ENCODE measurements at places on chromosomes 5 and 9.

- no peak for DNase-seq
Observed at GRCh38 chr5:31232273-31232888, 38.9 kb downstream of the CDH6 start.

- DNase-seq = no peak
Observed at GRCh38 chr9:97571664-97572063, 61.5 kb downstream of the TSTD2 start.

- DNase-seq = no peak
Observed at GRCh38 chr9:12956805-12957204, 182.0 kb downstream of the LURAP1L start.

GRCh38 chr9:72917892-72918509 is 34.9 kb downstream of the ALDH1A1 start:
- DNase-seq = no peak

DNA sequence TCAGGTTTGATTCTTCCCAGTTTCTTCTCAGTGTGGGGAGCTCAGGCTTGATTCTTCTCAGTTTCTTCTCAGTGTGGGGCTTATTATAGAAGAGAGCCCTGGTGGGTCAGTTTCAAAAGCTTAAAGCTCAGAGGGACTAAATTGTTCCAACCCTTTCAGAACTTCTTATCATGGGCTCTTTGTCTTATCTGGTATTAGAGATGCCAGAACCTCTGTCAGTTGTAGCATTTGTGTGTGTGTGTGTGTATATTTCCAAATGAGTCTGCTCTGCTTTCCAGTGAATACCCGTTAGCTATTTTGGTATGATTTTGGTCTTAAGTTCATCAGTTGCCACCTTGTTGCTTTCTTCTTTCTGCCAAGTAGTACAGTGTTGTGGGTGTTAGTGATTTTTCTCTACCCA is 21.8 kb downstream of the TMEM38B start:
- DNase-seq = no peak

GRCh38 chr5:13464532-13465193 is 479.8 kb downstream of the DNAH5 start:
- no peak for DNase-seq

DNA sequence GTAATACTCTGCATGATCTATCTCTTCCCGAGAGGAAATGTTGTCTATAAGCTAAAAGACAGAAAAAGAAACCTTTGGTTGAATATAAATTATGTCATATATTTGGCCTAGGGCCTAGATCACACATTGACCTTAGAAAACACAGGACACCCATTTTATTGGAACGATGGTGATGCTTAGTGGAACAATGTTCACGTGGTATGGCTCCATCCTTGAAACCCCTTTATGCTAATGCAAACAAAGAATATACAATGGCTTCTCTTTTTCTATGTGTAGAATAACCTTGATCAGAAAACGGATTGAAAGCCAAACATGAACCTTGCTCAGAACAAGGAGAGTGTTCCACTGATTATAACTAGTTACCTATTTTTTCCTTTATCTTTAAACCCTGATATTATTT is 24.5 kb downstream of the MRPS27 start:
- no peak for DNase-seq

- DNase-seq = no peak
Observed at GRCh38 chr5:145243016-145243415, 592.1 kb downstream of the PRELID2 start.

DNA sequence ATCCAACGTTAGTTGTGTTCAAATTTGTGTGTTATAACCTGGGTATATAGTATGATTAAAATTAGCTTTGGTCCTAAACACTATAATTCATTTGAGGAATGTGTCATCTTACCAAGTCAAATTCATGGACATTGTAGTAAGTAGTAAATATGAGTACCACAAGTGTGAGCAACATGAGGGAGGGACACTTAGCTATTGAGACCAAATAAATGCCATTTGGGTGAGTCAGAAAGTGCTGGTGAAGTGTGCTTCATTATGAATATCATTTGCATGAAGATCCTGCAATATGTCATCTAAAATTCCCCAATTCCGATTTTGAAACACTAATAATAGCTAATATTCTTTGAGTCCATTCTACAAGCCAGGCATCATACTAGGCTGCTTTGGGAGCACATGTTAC is 336.7 kb upstream of the KIF2A start:
- DNase-seq = no peak

- DNase-seq = no peak
Observed at GRCh38 chr9:27392451-27392850, 95.5 kb upstream of the EQTN start.

DNA sequence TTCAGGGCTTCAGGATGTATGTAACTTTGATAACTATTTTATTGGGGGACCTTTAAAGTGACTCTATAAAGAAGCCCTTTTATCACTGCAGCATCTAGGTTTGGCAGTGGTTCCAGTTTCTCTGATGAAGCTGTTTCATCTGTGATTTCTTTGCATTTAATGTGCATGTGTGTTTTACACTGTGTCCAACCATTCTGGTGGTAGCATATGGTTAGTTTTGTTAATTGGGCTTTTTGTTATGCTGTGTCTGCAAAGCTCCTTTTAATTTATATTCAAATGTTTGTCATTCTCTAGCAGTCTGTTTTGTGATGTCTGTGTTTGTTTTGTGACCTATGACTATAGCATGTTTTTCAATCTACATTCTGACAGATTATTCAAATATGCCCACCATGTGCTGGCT is 294.8 kb downstream of the DNAH5 start:
- no peak for DNase-seq

- no peak for DNase-seq
Observed at GRCh38 chr5:76660360-76660759, 37.2 kb upstream of the F2RL2 start.

GRCh38 chr9:71741926-71742648 is 26.2 kb downstream of the CEMIP2 start:
- DNase-seq = no peak

GRCh38 chr5:76490960-76491359 is 87.9 kb downstream of the IQGAP2 start:
- no peak for DNase-seq

DNA sequence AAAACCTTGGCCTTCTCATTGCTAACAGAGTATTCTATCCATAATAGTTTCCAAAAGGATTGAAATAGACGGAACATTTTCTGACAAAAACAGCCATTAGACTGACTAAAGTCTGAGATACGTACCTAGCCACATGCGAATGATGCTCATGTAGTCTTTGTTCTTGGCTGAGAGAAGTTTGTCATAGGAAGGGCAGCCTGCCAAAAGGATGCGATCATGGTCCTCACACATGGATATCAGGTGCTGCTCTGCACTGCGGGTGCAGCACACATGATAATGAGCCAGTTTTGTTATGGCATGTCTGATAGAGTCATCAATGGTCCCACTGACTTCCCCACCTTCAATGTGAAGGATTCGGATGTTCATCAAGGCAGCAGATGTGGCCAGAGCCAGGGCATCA is 12.3 kb downstream of the GNE start:
- no peak for DNase-seq

- DNase-seq = peak; percentile 80
Observed at GRCh38 chr5:122152266-122152900, 23.0 kb downstream of the ZNF474 start.

GRCh38 chr9:37927132-37927531 is 23.2 kb upstream of the SLC25A51 start:
- DNase-seq = no peak

DNA sequence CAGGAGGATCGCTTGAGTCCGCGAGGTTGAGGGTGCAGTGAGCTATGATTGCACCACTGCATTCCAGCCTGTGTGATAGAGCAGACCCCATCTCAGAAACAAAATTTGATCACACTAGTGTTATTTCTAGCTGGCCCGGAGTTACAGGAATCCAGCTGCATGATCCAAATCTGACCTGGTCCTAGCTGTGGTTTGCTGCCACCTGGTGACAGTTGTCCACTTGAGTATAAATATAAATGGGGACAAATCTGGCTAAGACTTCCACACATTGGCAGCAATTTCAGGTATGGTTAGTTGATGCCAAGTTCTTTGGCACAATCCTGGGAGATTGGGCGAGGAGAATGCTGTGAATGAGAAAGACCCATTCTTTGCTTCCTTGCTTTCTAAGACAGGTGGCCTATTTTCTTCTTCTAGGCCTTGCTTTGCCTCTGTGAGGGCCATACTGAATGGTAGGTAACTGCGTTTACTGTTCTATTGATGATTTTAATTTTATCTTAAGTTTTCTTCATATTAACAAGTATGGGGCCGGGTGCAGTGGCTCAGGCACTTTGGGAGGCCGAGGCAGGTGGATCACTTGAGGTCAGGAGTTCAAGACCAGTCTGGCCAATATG is 35.4 kb downstream of the UBE2R2 start:
- DNase-seq = no peak

DNA sequence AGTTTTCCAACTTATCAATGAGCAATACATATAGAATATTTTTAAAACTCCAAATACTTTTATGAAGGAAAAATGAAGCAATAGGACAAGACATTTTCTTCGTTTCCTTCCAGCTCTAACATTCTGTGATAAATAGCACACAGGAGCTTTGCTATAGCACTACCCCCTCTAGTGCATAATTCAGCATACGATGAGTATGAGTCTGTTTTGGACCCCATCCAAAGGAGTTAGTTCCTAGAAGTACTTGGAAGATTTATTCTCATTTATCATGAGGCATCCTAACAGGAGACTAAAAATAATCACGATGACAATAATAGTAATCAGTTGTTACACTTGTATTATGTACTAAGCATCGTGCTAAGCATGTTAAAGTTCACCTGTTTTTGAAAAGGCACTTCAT is 1061.3 kb upstream of the DMAC1 start:
- no peak for DNase-seq

GRCh38 chr9:95383185-95383676 is 65.7 kb upstream of the FANCC start:
- DNase-seq = no peak

DNA sequence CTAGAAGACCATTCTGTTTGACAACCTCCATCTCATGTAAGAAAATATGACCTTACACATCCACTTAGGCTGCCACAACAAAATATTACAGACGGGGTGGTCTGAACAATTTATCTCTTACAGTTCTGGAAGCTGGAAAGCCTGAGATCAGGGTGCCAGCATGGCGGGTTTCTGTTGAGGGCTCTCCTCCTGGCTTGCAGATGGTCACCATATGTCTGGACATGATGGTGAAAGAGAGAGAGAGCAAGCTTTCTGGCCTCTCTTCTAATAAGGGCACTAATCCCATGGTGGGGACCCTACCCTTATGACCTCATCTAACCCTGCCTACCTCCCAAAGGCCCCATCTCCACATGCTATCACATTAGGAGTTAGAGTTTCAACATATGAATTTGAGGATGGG is 66.0 kb downstream of the AMBP start:
- no peak for DNase-seq

- DNase-seq = peak; percentile 88
Observed at GRCh38 chr5:69414885-69415583, at the start of gene MARVELD2. Gene MARVELD2 (plus strand): TSS chr5:69415116. CDS start chr5:69419386, 4,270 bp downstream.
